Substantia nigra (tissue), 51 donors: ENCODE measurements at places on chromosomes 7 and 10.

DNA sequence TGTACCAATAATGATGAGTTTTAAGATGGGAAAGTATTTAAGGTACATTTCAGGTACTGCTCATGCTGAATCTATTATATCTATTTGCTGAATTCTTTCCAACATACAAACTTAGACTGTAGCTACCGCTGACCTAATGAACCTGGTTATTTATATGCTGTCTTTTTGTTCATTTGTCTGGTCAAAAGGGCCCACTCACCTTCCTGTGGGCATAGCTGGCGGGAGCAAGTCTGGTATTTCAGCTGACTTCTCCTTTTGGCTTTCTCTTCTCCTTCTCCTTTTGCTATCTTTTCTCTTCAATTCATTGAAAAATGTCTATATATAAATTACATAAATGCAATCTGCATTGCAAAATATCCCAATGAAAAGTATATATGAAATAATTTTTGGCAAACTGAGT, 9.5 kb downstream of the PLXDC2 start:
- DNase-seq, result no peak

GRCh38 chr10:61503051-61503450, 49.9 kb upstream of the TMEM26 start:
- DNase-seq, result no peak

DNA sequence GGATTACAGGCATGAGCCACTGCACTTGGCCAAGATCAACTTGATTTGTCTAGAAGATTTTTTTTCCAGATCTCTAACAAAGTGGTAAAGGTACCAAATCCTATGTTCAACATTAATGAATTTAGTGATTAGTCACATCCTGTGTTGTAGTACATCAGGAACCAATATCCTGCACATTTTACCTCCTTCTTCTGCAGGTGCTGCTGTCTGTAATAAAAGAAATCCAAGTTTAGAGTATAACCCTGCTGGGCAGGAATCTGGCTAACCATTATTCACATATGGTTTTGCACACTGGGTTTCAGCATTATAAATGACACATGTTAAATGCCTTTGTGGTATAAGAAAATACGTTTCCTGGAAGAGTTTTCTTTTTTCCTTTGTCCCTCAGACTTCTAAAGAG, 10.8 kb downstream of the PARD3 start:
- DNase-seq, result no peak

DNA sequence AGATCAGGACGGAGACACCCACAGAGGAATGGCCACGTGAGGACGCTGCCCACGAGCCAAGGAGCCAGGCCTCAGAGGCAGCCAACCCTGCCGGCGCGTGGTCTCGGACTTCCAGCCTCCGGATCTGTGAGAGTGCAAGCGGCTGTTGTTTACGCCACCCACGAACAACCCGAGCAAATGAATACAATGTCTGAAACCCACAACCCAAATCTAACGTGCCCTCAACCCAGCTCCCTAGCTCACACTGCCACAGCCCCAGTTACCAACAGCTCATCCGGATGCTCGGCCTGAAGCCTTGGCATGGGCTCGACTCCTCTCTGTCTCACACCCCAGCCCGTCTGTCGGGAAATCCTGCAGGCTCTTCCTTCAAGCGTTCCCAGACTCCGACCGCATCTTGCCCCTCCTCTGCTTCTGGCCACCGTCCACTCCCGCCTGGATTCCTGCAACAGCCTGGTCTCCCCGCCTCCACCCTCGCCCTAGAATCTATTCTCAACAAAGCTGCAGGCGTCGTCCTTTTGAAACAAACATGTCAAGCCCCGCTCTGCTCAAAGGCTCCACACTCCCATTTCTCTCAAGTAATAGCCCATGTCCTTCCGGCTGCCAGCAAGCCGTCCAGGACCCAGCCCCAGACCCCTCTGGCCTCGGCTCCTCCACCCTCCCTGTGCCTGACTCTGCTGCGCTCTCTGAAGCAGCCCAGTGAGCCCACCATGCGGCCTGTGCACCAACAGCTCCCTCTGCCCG, 35.3 kb downstream of the STK32C start:
- DNase-seq, result no peak

GRCh38 chr7:90178166-90178565, 23.9 kb downstream of the STEAP1 start:
- DNase-seq, result no peak

DNA sequence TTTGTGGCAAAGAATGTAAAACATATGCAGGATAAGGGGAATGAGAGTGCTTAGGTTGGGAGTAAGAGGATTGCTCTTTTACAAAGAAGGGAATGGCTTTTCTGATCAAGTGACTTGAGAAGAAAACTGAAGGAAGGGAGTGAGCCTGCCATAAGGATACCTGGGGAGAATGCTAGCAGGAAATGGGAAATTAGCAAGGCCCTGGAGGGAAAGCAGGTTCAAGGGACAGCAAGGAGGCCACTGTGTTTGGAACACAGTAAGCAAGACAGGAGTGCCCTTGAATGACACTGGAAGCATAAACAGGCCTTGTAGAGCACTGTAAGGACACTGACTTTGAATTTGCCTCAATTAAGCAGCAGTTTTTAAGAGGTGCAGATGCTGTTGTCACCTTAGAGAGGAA, 1069.9 kb downstream of the DNAJB9 start:
- DNase-seq, result no peak
